ENCODE measurements at places on chromosomes 12 and 14.

DNA sequence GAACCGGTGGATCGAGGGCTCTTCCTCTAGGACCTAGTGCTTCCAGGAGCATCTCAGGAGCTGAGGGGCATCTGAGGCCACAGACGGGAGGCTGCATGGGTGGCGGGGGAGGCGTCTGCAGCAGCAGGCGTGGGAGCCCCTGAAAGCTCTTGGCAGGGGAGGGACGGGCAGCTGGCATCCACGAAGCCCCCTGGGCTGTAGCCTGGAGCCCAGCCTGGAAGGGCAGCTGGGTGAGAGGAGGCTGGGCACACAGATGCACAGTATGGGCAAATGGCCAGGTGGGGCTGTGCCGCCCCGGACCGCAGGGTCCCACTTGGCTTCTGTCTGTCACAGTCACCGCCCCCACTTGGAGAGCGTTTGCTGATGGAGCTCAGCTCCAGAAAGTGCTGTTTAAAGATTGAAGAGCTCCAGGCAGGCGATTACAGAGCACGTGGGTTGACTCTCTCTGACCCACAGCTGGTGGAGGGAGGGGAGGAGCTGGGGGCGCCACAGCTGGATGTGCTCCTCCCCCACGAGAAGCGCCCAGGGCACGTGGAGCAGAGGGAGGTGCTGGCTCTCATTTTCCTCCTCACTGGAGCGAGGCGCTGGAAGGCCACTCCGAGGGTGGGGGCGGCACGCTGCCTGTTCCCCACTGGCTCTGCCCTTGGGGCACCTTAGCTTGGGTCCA, 155.0 kb upstream of the C14orf180 start:
- DNase-seq: no peak

DNA sequence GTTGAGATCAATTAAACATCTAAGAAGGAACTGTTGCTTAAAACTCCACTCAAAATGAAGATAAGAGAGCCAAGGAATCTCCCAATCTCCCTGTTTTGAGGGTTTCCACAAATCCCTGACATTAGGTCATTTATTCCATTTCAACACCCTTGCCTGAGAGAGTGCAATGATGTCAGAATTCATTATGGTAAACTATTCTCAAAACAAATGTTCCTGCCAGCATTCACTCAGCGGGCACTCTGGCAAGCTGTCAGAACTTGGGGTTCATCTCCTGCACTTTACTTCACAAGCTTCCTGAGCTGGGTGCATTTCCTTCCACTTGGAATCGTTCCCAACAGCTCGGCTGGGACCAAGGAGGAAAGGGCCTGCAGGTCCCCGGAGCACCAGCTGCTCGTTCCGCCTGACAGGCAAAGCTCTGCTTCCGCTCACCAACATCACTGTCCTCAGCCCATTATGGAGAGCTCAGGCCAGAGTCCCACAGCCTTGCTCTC, 117.8 kb downstream of the TTC7B start:
- DNase-seq: no peak

DNA sequence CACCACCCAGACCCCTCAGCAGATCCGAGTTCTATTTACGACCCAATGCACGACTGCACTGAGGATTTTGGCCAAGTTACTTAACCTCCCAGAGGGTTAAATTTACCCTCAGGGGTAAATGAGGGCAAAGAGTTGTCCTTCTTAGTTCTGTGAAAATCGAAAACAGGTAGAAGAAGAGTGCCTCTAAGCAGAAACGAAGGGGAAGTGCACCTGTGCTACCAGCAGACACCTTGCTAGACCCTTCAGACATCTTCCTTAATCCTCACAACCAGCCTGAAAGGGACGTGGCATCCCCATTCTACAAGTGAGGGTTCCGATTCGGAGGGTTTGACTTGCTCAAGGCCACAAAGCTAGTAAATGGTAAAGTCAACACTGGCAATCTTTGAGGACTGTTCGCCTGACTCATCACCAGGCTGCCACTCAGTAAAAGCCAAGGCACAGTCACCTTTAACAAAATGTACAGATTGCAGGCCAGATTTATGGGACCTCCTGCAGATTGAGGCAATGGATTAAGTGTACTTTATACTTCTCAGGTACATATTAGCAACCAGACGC, 1.6 kb downstream of the GSG1 start:
- DNase-seq: peak; percentile 39

GRCh38 chr12:91515944-91516694, 333.5 kb upstream of the DCN start:
- DNase-seq: no peak

- DNase-seq: no peak
Observed at GRCh38 chr12:67447180-67447579, 178.0 kb downstream of the CAND1 start.

DNA sequence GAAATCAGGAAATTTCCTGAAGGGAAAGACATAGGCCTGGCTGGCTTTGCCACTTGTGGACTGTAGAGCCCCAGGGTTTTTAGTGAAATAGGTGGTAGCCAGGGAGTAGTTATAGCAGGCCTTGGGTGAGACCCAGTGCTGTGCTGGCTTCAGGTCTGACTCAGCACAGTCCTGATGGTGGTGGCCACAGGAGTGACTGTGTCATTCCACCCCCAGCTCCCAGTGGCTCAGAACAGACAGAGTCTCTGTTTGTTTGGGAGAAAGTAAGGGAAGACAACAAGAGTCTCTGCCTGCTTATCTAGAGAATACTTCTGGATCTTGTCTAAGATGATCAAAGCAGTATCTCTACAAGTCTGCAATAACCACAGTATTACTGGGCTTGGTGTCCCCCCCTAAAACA, 27.5 kb upstream of the OR6J1 start:
- no peak for DNase-seq

GRCh38 chr12:24708718-24709117, 240.2 kb downstream of the BCAT1 start:
- no peak for DNase-seq

GRCh38 chr14:55085060-55085660, 33.7 kb downstream of the MAPK1IP1L start:
- DNase-seq: no peak

DNA sequence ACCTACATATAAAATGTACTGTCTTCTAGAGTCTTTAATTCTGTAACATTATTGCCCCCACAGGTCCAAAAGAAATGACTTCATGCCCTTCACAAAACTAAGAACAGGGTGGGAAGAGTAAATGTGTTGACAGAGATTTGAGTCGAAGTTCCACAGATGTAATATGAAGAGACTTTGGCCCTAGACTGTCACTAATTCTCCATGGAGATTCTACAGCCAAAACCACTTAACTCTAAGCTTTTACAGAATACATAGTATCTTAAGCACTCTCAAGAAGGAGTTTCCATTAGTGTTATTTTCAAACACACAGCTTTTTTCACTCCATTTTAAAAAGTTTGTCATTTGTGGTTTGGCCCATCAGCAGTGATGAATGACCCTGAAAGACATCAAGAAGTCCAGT, 56.3 kb downstream of the ABCC9 start:
- DNase-seq: no peak

- DNase-seq: no peak
Observed at GRCh38 chr14:74526854-74527585, 33.5 kb downstream of the ISCA2 start.

DNA sequence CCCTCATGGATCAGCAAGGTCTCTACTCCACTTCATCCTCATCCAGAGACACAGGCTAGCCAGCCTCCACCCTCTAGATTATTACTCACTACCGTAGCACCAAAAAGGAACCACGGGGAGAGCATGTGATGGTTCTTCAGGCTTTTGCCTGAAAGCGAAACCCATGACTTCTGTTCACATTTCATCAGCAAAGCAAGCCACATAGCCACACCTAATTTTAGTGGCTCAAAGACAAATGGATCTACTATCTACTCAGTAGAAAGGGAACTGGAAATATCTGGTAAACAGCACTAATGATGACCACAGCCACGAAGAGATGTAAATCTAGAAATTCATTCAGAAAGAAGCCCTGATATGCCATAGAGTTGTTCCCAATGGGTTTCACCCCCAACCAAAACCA, 51.4 kb downstream of the VCPKMT start:
- peak; percentile 85 for DNase-seq

- DNase-seq: no peak
Observed at GRCh38 chr12:120941846-120942405, 36.4 kb upstream of the HNF1A start.

DNA sequence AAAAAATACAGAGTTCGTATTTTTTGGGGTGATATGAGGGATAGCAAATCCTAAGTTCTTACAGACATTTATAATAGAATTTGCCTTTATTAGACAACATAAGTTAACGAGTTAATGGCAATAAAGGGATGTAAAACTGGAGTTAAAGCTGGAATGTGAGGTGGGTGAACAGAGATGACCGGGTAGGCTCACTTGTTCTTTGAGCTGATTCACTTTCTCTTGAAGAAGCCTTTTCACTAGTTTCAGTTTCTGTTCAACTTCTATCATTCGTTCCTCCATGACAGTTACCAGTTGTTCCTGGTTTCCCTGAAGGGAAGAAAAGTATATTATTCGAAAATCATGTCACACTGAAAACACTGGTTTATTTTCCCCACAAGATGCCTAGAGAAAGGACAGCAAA, 57.7 kb upstream of the SAV1 start:
- DNase-seq: no peak
